ENCODE measurements at places on chromosomes 1 and 21. TPM values are rescaled to one million over a fixed set of nuclear protein-coding genes. Genes with fewer than 3 reads are reported as not detected.

DNA sequence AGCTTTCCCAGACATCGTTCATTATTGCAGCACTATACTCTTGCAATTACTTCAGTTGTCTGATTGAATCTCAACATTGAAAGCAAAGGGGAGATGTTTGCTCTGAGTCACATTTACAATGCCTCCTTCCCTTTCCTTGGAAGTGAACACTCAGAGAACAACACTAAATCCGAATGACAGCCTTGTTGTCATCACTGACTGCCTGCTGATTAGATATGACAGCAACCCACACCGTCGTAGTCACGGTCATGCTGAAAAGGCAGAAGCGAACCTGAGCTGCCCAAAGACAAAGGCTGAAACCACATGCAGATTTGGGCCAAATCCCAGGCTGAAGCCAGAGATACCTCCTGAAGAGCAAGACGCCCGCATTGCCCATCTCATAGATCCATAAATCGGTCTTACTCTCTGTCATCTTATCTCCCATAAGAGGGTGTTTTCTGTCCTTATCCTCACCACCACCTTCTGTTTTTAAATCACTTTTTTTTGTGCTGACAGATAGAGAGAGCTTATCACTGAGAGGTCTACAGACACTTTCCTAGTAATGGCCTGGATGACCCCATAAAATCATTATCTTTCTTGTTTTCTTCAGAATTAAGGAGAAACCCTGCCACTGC is 47.5 kb downstream of the TMCO4 start:
- DNase-seq = no peak

- DNase-seq = no peak
Observed at GRCh38 chr1:91715416-91716000, 170.4 kb downstream of the TGFBR3 start.

DNA sequence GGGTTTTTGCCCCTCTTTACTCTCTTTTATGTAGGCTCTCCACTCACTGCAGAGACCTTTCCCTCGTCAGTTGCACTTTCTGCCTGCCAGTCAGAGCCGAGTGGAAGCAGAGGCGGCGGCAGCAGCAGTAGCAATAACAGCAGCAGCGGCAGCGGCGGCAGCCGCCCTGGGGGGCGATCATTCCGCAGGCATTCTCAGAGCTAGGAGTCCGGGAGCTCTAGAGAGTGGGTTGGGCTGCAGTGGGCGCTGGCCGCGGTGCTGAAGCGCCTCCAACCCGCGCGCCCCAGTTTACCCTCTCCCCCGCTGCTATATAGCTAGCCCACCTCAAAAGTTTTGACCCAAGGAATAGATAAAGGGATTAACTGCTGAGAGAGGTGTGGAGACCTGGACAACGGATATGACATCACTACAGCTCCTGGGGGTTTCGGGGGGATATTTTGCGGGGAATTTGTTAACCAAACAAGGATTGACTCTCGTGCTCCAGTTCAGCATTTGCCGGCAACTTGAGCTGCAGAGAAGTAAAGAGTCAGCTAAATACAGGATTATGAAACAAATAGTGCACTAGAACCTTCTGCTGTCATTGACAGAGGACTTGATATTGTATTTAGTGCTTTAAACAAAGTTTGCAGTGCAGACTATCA is at the start of gene OLFM3:
Gene OLFM3, minus strand, starts transcription at position 102 of the 641 bp plus-strand sequence.
- no peak for DNase-seq

DNA sequence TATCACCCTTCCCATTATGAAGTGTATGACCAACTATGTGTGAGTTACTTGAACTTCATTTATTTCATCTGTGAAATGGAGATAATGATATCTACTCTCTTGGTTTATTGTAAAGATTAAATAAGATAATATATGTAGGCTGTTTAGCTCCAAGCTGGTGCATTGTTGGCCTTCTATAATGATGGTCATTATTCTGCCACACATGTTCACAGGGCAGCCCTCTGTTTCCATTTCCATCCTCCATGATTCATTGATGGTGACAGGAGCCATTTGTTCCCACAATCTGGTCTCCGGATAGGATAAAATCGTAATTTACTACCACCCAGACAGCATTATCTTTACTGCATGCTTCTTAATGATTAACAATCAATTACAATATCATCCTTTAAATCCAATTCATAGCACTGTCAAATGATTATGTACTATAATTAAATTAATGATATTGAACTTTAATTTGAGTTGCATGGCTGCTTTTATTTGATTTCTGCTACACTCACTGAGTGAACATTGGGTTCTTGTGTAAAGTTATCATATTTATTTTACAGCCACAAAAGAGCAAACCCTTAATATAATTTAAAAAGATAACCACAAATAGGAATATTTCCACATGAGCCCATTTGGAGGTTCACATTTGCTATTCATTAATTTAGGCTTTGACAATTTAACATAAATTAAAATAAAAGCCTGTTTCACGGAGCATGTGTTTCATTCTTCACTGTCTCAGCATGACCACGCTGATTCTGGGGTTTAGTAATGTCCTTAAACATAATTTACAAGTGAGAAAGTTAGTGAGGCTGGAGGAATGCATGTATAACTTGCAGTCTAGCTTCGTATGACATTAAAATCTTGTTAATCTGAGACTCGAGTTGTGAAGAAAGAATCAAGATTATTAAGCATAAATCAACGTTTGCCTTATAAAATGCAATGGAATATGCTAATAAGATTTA is 596.4 kb upstream of the ZRANB2 start:
- DNase-seq = no peak

Gene C4BPA
- polyA plus RNA-seq = not detected

Gene KRTAP20-1
- polyA plus RNA-seq = not detected
